ENCODE measurements at places on chromosomes 7 and 10.

DNA sequence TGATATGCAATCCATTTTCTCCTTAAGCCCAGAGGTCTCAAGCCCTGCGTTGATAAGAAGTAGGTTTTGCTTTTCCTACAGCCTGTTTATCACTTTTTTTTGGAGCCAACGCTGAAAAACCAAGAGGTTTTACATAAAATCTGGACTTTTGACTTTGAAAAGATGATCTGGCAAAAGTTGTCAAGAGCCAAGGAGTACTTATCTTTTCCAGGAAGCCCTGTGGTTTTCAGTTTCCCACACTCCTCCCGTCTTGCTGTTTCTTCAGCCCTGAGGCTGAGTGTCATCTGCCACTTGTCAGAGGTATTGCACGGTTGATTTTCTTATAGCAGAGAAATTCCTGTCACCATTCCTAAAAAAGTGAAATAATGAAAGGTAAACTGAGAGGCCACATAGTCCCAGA is 108.7 kb downstream of the TYW1 start:
- no peak for DNase-seq

DNA sequence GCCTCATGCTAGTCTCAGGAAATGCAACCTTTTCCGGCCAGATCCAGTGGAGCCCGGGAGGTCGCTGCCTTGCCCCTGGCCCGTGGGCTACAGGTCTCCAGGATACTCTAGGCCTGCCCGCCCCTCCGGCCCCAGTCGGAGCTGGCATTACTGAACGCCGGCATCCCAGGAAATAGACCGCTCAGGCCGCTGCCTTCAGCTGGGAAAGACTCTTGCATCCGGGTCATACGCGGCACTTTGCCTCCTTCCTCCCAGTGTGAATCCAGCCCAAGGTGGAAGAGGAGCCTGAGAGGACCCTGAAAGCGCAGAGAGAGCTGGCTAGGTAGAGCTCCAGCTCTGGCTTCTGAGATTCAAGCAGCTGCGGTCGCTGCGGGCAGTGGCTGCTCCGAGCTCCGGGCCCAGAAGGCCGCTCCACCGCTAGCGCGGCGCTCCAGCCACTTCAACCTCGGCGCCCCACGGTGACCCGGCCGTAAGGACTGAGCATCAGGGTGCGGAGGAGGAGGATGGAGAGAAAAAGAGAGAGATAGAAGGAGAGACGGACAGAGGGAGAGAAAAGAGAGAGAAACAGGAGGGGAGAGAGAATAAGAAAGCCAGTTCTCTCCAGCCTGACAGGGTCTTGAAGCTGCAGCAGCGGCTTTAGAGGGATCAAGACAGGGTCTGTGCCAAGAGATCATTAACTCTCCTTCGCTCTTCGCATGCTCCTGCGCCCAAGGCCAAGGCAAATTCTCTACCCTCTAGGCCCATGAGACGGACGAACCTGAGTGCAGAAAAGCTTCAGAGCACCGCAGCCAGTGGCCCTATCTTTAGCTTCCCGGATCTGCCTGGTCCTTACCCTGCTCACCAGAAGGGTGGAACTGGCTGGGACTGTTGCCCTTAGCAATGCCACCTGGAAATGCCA is 1.8 kb upstream of the HOXA10 start:
- no peak for DNase-seq

GRCh38 chr7:106615808-106616707 is 44.9 kb downstream of the CCDC71L start:
- no peak for DNase-seq

- no peak for DNase-seq
Measured at GRCh38 chr10:110684800-110685446, 40.8 kb downstream of the RBM20 start.

- no peak for DNase-seq
Measured at GRCh38 chr10:28711041-28711440, 33.7 kb downstream of the BAMBI start.

DNA sequence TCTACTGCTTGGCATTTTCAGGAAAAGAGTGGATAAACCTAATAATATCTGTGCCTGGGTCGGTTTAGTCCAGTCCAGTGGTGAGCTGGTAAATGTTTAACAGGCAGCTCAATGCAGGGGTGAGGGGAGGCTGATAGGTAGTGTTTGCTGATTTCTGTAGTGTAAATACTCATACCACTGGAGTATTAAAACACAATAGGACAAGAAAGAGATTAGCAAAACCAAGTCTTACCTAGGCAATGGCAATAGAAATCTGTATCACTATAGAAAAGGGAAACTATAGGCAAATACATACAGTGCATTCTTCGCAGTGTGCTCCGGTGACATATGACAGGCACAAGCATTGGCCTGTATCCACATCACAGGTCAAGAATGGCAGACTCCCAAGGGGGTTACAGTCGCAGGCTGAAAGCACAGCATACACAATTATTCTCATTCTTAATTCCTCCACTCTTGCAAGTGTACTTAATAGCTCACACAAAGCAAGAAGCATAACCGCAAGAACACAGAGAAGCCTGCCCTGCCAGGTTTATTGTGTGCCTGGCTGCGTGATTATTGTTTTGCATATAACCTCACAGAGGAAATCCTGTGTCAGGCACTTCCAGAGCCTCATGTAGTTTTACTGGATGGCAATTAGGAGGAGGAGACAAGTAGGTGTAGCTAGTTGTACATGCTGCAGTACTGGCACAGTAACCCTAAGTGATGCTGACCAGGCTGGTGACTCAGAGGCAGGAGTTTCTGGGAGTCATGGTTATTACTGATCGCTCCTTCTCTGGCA is 35.0 kb downstream of the LAMB4 start:
- DNase-seq = no peak

DNA sequence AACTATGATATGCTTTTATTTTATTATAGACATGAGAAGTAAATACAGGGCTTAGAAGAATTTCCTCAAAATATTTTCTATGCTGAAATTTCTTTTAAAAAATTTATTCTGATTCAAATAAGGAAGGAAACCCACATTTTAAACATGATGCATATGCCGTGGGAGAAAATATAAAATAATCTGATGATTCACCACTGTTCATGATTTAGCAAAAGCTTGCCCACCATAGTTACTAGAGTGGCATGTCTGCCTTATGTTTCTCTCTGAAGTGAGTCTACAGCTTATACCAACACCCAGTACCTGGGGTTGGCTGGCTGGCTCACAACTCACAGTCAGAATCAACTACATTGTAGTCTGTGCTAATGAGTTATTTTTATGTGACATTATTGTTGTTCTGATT is 102.0 kb downstream of the GNAI1 start:
- no peak for DNase-seq

DNA sequence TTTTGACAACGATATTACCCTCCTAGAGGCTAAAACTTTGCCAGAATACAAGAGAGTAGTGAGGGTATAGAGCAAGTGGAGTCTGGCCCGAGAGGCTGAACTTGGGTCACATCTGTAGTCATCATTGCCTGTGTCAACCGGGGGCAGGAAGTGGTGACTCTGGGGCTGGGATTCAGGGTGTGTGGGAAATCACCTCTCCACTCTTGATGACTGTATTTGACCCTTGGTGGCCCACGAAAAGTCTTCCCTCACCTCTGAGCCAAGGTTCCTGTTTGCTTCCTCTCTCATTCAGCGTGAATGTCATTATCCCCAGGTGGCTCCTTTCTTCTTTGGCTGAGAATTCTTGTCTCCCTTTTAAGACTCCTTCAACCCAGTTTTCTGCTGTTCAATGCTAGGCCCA is 240.4 kb downstream of the ABCA13 start:
- no peak for DNase-seq

- no peak for DNase-seq
Measured at GRCh38 chr10:18179891-18180290, 39.7 kb downstream of the CACNB2 start.

DNA sequence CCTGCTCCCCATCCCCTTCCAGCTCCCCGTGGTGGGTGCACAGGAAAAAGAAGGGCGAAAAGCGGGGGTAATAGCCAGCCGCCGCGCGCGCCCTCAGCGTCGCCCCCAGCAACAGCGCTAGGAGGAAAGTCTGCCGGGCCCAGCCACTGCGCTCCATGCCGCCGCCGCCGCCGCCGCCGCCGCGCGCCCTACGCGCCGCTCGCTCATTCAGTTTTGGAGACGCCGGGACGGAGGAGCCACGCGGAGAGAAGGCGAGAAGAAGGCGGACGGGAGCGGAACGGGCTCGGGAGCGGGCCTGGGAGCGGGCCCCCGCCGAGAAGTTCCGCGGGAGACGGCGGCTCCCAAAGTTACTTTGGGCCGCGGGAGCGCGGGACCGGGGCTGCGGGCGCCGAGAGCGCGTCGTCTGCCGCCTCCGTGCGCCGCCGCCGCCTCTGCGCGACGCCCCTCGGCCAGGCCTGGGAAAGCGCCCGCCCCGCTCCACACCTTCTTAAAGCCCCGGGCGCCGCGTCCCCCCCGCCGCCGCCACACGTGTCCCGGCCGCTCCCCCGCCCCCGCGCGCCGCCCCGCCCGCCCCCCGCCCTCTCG is at the start of gene RELN:
TSS of gene RELN (minus strand) at position 459 of the 585 bp plus-strand sequence. CDS start at position 157, 302 bp downstream.
- DNase-seq = peak; percentile 63

DNA sequence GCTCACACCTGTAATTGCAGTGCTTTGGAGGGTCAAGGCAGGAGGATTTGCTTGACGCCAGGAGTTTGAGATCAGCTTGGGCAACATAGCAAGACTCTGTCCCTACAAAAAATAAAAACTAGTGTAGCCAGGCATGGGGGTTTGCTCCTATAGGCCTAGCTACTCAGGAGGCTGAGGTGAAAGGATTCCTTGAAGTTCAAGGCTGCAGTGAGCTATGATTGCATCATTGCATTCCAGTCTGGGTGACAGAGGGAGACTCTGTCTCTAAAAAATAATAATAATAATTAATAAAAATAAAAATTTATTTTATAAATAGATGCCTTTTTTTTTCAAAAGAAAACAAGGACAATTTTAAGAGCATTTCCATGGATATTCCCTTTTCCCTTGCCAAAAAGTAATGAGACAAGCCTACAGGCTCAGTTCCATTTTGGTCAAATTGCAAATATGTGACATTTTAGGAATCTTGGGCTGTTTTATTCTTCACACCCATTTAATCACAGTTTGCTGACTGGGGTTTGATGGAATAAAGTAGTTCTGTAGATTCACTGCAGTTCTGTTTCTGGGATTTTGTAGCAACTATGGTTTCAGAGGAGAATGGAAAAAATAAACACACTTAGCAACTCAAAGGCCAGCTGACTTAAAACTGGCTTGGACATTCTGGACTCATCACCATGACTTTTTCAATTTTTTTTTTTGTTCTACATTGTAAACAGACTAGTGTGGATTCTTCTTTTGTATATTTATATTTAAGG is 48.4 kb upstream of the ARHGAP21 start:
- DNase-seq = no peak

GRCh38 chr10:79335094-79335469 is 12.2 kb upstream of the PPIF start:
- no peak for DNase-seq

- no peak for DNase-seq
Measured at GRCh38 chr10:13105184-13105583, 5.2 kb downstream of the OPTN start.

- no peak for DNase-seq
Measured at GRCh38 chr10:72879245-72879644, 14.3 kb upstream of the OIT3 start.

GRCh38 chr7:43485580-43485979 is 97.3 kb upstream of the STK17A start:
- DNase-seq = no peak

GRCh38 chr10:48802611-48803071 is 118.0 kb downstream of the WDFY4 start:
- DNase-seq = no peak

DNA sequence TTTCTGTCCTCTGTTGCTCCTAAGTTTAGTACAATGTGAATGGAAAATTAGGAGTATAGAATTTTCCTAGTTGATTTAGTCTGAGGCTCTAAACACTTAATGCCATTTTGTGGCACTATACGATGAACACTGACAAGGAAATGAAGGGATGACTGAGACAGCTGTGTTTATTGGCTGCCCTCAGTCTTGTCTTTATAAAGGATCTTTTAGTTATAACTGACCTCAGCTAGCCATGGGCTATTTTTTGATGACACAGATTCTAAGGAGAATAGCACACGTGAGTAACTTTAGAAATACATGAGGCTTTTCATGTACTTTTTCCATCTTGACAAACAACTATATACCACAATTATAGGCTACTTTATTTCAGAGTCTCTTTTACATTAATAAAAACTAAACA is 113.7 kb downstream of the PRKG1 start:
- no peak for DNase-seq

- no peak for DNase-seq
Measured at GRCh38 chr10:122618461-122619165, 58.1 kb downstream of the DMBT1 start.

DNA sequence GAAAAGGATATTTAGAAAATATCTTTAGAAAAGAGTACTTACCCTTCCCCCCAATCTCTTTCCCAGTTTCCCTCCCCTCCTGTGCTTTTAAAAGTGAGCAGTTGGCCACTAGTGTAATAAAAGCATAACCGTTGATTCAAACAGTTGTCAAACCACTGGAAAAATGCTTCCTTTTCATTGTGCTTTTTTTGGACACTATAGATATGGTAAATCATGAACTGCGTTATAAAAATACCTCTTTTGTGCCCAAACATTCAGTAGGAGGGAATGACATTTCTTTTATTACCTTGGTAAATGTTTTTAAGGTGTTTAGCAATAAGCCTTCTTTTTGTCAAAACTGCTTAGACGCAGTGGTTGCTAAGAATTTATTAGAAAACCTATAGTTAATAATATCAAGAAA is 232.4 kb downstream of the SLC25A13 start:
- no peak for DNase-seq

- DNase-seq = no peak
Measured at GRCh38 chr10:118783776-118784545, 29.2 kb upstream of the CACUL1 start.

DNA sequence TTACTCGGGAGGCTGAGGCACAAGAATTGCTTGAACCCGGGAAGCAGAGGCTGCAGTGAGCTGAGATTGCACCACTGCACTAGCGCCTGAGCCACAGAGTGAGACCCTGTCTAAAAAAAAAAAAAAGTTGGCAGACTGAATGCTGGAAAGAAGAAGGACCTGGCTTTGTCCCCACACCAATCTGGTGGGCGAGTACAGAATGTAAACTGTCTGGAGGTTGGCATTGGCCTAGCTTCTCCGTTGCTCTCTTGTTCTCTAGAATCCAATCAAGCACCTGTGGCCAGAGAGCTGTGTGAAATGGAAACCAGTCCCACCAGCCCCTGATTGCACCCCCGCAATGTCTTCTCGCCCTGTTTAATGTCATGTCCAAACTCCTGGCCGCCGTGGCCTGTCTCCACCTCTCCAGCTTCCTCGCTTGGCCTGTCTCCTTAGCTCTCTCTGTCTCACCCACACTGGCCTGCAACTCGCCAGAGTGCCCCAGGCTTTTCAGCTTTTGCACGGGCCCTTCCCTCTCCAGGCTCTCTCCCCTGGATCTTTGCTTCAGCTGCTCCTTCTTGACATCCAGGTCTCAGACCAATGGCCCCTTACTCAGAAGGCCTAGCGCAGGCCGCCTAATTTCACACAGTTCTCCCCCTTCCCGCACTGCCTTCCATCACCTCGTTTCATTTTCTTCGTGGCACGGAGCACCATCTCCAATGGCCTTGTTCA is 670 bp upstream of the AGK start:
- no peak for DNase-seq
